Neural progenitor cell (in vitro differentiated cells): ENCODE measurements at places on chromosomes 3 and 15.

- peak; percentile 30 for DNase-seq
Observed at GRCh38 chr3:123653221-123653682, 68.4 kb upstream of the HACD2 start.

DNA sequence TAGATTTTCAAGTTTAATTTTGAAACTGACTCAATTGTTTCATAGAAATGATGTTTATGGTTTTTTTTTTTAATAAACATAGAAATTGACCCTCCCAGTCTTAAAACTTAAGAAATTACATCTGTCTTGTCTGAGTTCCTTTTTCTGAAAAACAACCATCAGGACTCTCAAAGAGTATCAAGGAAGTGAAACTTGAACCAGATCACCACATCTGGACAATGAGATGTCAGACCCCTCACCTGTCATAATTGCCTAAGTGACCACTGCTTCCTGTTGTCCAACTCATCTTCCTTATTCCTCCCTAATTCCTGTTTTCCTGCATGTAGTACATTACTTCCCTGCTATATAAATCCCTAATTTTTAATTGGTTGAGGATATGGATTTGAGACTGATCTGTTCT is 441.5 kb upstream of the ARHGEF26 start:
- no peak for DNase-seq

DNA sequence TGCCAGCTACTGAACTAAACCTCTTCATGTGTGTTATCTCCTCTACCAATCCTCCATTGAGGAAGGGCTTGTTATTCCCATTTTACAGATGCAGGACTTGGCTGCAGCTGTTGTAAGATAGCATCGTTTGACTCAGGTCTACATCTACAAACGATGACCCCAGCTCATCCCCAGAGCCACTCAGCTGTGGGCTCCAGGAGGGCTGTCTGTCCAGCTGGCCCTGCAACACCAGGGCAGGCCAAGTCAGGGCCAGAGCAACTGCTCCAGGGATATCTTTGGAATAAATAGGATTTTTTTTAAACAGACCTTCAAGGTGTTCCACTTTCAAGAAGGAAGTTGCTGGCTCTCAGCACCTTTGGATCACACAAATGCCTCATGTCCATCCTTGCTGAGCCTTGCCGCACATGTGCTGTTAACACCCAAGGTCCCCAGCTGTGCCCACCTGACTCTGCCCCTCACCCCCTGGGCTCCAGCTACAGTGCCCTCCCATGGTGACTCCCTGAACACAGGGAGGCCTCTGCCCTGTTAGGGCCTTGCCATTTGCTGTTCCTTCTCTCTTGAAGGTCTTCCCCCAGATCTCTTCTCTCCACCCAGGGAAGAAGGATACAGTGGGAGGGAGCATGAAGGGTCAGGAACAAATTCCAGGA is 31.0 kb downstream of the ALDH1L1 start:
- no peak for DNase-seq

- no peak for DNase-seq
Observed at GRCh38 chr15:62940093-62940754, 102.3 kb upstream of the TPM1 start.

GRCh38 chr15:44812029-44812517 is 75.7 kb downstream of the TRIM69 start:
- no peak for DNase-seq

GRCh38 chr3:195403244-195403643 is 39.6 kb downstream of the ACAP2 start:
- no peak for DNase-seq

DNA sequence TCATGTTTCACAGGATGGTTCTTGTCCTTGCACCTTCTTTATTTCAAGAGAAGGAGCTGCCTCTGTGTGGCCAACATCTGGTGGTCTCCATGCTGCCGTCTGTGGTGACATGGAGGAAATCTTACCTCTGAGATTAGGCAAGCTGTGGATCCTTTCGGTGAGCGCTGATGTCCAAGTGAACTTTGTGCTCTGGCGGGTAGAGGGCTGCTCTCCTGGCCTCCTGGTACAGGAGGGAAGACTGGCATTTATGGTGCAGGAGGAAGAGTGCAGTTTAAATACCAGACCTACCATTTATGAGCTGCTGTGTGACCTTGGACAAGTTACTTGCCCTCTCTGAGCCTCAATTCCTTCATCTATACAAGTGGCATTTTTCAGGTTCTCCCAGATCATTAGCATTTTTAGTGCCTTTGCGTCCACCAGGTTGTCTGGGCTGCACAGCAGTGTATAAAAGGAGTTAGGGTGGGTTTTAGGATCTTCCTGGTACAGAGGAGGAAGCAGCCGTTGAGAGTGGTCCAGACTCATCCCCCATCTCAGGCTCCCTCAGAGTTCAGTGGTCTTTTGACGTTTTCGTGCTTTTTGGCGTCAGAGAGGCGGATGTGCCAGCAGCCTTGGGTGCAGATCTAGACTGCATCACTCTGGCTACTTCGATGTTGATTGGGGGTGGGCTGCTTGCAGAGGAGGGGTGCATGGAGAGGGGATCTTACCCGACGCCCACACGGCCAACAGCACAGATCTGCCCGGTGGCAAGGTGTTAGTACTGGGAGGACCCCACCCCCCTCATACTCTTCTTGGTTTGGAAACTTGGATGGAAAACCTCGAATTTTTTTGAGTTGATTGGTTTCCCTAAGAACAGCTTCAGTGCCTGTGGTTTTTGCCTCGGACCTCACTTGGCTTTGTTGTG is 162.2 kb downstream of the ITPR1 start:
- no peak for DNase-seq

- no peak for DNase-seq
Observed at GRCh38 chr3:38473229-38473628, 19.5 kb downstream of the ACVR2B start.

- DNase-seq, result no peak
Observed at GRCh38 chr3:197597335-197597734, 41.6 kb upstream of the BDH1 start.

GRCh38 chr15:71874245-71874644 is 63.9 kb downstream of the NR2E3 start:
- no peak for DNase-seq

- no peak for DNase-seq
Observed at GRCh38 chr3:150760431-150761200, 2.4 kb downstream of the SIAH2 start.

GRCh38 chr3:71371282-71371681 is 212.2 kb downstream of the FOXP1 start:
- DNase-seq, result no peak

- DNase-seq, result no peak
Observed at GRCh38 chr3:21803604-21804003, 52.6 kb upstream of the ZNF385D start.

DNA sequence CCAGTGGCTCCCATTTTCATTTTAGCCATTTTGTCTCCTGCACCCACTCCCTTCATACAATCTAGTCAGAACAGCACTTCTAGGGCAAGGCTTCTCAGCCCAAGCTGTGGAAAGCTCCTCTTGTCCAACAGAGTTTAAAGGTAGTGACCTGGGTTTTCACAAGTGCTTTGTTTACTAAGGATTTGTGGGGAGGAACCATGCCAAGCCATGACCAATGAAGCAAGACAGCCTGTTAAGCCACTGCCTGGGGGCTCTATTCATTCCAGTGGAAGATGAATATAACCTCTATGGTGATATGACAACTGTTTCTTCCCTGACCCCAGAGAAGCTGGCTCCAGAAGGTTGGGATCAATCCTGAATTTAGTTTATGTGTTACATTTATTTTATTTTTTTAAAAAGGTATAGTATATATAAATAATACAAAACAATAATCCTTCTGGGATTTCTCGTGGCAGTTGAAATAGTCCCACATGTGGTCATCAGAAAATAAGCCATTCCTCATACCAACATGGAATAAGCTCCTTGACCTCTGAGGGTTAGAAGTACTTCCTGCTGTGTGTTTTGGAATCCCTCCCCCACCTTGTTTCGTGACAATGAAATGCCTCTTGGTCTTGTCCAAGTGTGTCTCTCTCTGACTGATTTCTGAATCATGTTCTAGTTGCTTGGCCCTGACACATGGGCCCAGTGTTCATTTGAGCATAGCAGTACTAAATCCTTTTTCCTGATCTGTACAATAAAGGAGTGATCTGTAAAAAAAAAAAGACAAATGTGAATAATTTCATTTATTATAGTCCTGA is 13.3 kb upstream of the THUMPD3 start:
- peak; percentile 15 for DNase-seq

DNA sequence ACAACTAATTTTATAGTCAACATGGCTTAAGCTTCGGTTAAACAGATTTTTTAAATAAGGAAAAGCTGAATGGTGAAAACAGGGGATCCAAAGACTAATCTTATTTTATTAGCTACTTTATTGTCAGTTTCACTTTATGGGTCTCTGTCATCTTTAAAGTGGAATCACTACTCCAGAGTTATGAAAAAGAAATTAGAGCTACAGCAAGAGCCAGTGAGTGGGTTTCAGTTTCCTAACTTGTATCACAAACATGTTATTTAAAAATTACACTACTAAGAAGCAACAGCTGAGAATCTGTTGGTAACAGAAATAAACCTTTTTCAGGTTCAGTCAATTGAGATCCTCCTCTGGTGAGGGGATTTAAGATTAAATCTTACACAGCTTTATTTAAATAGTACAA is 10.0 kb downstream of the PHC3 start:
- DNase-seq, result no peak

DNA sequence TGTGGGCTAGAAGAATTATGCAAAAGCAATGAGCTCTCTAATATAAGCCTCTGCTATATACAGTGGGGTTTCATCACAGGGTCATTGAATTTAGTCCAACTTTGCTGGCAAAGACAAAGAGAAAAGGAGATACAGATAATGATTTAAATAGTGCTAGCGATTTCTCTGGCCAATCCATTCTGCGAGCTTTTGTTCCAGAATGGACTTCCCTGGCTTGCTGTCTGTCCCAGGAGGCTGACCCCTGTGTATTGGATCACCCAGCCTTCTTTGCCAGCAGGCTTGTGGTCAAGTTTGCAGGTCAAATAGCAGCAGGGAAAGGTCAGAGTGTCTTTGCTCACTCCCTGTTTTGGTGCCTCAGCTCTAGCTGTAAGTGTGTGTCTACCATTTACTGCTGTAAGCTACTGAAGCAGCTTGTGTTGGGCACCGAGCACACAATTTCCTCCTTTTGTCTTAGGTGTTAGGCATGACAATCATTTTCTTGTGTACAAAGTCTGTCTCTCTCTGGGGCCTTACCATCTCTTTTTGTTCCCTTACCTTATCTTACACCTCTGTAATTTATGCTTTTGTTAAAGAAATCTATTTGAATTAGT is 55.7 kb downstream of the UNC13C start:
- no peak for DNase-seq

- DNase-seq, result no peak
Observed at GRCh38 chr3:108171106-108171505, 51.1 kb downstream of the IFT57 start.

GRCh38 chr3:194607592-194608389 is 25.4 kb downstream of the TMEM44 start:
- DNase-seq, result no peak

DNA sequence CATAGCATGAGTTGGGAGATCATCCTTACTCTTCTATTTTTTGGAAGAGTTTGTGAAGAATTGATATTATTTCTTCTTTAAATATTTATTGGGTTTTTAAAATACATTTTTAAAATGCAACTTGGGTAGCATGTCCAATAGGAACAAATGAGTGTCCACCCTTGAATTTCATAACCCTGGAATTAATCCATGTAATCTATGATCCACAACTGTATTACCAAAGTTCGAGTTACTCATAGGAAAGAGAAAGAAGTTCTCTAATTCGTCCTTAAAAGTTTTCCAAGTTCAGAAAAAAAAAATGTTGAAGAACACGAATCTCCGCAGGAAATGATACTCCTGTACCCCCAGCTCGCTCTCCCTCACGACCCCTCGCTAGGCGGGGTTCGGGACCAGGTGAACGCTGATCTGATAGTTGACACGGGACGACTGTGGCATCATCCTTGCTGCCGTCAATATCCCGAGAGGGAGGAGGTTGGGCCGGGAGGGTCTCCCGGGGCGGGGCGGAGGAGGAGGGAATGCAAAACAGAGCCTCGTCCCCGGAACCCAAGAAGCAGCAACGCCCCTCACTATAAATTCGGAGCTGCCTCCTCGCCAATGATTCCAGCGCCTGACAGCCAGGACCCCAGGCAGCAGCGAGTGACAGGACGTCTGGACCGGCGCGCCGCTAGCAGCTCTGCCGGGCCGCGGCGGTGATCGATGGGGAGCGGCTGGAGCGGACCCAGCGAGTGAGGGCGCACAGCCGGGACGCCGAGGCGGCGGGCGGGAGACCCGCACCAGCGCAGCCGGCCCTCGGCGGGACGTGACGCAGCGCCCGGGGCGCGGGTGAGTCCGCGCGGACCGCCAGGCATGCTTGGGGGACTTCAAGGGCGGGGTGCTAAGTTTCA is at the start of gene AGTR1:
TSS of gene AGTR1 (plus strand) at position 598 of the 884 bp plus-strand sequence. CDS start 43,133 bp downstream, outside the sequence.
- DNase-seq, result peak; percentile 87

GRCh38 chr15:70165716-70166284 is 68.1 kb upstream of the TLE3 start:
- DNase-seq, result no peak

- DNase-seq, result no peak
Observed at GRCh38 chr15:62966294-62967078, 76.1 kb upstream of the TPM1 start.

- no peak for DNase-seq
Observed at GRCh38 chr3:147775816-147776530, 366.8 kb downstream of the ZIC1 start.
